Psoas muscle (tissue), 8 donors: ENCODE measurements at places on chromosomes 2 and 18. TPM values are rescaled to one million over a fixed set of nuclear protein-coding genes. Genes with fewer than 3 reads are reported as not detected.

The MATN3 gene
- not detected for total RNA-seq

DNA sequence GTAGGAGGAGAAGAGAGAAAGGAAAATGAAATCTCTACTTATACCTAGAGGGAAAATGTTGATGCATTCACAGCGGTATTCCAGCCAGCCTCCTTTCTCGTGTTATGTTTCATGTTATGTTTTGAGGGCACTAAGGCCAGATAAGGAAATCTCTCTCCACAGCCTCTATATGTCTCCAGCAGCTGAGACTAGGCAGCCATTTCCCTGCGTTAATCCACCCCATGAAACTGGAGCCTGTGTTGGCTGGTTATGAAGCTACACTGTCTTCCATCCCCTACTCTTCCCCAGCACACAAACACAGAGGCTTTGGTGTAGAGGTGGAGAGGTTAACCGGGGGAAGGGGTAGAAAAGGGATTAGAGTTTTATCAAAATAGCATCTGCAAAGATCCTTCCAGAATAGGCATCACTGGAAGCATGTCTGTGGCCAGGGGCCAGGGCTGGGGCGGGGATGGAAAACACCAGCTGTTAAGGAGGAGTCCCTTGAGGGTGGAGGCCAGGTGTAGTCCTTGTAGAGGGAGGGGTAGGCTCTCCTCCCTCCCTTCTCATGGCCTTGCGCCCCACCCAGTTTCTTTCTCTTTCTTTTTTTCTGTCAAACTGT lies 100.9 kb upstream of the TNP1 start:
- DNase-seq, result no peak

DNA sequence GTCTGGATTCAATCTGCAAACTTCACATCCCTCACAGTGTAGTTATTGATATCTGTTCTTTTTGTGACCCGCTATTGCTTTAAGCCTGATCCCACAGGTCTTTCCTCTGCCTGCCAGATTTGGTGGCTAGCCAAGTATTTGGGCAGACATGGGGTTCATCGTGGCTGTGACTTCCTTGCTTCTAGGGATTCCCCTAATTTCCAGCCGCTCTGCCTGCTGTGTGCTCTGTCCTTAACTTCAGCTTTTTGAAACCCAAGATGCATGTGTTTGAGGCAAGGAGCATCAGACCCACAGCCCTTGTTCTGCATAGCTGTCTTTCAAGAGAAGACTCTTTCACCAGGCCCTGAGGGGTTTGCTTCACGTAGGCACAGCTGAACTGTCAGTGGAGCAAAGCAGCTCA lies 54.2 kb downstream of the NCAPH start:
- no peak for DNase-seq

GRCh38 chr2:123696799-123697410 lies 328.2 kb upstream of the CNTNAP5 start:
- DNase-seq, result no peak

- DNase-seq, result no peak
Observed at GRCh38 chr2:226023946-226024345, 624.4 kb downstream of the NYAP2 start.

DNA sequence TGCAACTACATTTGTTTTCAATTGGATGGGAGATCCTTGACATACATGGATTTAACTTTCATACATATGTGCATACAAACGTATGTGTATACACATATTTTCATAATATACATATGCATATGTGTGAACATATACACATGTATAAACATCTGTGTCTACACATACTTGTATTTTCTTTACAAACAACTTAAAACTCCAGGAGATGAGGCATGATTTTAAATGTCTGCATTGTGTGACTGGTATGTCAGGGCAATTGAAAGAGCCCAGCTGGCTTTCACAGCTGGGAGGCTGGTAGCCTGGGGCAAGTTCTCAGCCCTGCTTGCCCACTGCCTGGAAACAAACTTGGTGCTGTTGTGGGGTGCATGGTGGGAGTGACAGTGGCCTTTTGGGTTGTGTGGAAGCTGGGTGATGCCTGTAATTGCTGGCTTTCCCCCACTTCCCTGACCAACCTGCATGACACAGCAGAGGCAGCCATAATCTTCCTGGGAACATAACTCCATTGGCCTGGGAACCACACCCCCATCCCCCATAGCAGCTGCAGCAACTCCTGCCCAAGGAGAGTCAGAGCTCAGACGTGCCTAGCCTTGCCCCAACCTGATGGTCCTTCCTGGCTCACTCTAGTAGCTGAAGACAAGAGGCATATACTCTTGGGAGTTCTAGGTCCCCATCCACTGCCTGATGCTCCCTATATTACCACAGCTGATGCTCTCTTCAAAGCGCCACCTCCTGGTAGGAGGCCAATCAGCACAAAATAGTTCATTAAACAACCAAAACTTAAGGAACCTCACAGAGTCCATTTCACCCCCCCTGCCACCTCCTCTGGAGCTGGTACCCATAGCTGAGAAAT lies 158.3 kb downstream of the CERS6 start:
- DNase-seq, result no peak
